ENCODE measurements at places on chromosomes 6 and 20. TPM values are rescaled to one million over a fixed set of nuclear protein-coding genes. Genes with fewer than 3 reads are reported as not detected.

Gene PRDM13
- not detected for total RNA-seq

Gene TAAR6
- not detected for total RNA-seq

Gene NKX2-4
- not detected for total RNA-seq

Gene CD93
- total RNA-seq = under 0.01 TPM

Gene GPLD1
- under 0.01 TPM for total RNA-seq

Gene C4B
- 15.4 TPM for total RNA-seq

Gene HELZ2
- 38.1 TPM for total RNA-seq

Gene APCDD1L
- 4.1 TPM for total RNA-seq

Gene MAK
- total RNA-seq = not detected

Gene CLIC5
- not detected for total RNA-seq

Gene PRRT1
- 0.09 TPM for total RNA-seq

Gene ZBTB24
- total RNA-seq = 4.6 TPM

Gene TNFRSF6B
- total RNA-seq = 0.52 TPM

Gene C20orf144
- total RNA-seq = under 0.01 TPM

Gene VGLL2
- total RNA-seq = not detected

Gene OR2B2
- total RNA-seq = not detected

Data from bronchial smooth muscle cell (primary cell).